ENCODE measurements at places on chromosomes 6 and 20.

GRCh38 chr6:33865478-33866077 is 61.8 kb upstream of the MLN start:
- no peak for DNase-seq

DNA sequence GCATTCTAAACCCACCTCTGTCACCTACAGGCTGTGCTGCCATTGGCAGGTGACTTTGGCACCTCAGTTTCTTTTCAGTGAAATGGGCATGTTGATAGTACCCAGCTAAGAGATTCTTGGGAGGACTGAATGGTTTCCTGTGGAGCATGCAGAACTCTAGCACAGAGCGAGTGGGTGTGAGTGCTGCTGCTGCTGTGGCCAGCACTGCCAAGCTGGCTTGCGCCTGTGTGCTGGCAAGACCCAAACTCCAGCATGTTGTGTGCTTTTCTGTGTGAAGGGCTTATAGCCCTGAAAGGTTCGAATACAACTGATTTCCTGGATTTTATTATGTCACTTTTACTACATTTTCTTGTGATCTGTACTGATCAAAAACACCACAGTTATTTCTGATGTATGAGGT is 78.1 kb upstream of the KIF25 start:
- DNase-seq = no peak

DNA sequence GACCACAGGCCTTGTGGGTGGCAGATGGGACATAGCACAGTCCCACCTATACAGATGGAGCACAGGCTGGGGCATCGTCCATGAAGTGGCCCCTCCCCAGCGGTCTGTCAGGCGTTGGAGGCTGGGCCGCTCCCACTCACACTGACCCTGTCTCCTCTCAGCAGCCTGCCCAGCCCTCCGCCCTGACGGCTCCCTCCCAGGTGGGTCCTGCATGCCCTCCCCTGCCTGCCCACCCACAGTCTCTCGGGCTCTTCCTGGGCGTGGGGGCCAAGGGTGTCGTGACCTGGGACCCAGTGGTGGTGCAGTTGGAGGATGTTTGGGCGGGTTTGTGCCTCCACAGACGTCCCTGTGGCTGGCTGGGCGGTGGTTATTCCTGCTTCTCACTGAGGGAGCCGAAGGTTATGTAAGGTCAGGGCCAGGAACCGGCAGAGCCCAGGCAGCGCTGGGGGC is 22.3 kb downstream of the COL20A1 start:
- DNase-seq = peak; percentile 12

- peak; percentile 6 for DNase-seq
These were observed 367.5 kb downstream of the GRIK2 start for GRCh38 chr6:101760843-101761621.

GRCh38 chr6:170038708-170039107 is 252.2 kb downstream of the DLL1 start:
- DNase-seq = no peak

DNA sequence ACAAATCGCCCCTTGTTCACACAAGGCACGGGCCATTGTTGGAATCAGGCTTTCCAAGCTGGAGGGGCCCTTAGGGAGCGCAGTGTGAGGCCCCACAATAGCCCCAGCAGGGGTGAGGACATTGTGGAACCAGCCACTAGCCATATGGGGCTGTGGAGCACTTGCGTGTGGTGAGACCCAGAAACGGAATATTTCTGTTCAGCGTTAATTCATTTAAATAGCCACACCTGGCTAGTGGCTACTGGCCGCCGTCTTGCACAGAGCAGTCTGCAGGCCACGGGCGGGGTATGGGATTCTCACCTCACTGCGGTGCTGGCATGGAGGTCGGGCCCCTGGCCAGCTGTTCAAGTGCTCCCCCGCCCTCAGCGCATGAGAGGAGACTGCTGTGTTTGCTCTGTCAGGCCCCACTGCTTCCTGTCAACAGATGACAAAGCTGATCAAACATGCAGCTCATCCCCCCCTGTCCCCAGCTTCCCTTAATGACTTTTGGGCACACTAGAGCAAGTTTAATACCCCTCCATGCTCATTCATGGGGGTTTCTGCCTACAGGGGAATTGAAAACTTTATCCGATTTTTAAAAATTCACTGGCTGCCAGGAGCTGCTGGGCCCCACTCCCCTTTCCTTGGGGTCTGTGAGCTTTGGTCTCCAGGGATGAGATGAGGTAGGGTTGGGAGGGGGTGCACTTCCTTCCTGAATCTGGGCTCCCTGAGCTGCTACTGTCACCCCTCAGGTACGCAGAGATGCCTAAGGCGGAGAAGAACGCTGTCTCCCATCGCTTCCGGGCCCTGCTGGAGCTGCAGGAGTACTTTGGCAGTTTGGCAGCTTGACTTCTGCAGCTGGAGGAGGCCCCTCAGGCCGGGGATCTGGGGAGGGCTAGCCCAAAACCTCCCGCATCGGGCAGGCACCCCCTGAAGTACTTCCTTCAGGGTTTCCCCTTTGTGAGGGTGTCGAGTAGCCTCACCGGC is 13.6 kb downstream of the ITPA start:
- peak; percentile 10 for DNase-seq

DNA sequence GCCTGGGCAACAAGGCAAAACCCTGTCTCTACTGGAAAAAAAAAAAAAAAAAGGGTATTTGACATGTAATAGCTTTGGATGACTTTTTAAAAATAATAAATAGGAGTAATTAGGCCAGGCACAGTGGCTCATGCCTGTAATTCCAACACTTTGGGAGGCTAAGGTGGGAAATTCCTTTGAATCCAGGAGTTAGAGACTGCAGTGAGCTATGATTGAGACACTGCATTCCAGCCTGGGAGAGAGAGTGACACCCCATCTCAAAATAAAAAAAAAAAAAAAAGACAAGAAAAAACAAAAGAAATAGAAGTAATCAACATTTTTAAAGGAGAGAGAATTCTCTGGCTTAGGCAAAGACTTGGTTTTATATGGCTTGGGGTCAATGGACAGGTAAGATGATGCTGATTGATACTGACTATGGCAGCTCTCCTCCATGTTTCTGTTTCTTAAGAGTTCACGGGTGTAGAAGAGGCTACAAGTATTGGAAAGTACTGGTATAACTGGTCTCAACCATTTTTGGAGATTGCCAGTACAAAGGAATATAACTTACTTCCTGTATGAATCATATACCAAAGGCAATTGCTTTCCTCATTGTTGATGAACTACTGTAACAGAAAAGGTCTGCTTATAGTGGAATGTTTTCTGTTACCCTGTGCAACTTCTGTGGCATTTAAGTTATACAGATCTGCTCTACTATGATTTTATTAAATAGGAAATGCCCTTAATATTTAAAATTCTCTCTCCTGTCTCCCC is 10.1 kb downstream of the MAP3K5 start:
- DNase-seq = no peak

DNA sequence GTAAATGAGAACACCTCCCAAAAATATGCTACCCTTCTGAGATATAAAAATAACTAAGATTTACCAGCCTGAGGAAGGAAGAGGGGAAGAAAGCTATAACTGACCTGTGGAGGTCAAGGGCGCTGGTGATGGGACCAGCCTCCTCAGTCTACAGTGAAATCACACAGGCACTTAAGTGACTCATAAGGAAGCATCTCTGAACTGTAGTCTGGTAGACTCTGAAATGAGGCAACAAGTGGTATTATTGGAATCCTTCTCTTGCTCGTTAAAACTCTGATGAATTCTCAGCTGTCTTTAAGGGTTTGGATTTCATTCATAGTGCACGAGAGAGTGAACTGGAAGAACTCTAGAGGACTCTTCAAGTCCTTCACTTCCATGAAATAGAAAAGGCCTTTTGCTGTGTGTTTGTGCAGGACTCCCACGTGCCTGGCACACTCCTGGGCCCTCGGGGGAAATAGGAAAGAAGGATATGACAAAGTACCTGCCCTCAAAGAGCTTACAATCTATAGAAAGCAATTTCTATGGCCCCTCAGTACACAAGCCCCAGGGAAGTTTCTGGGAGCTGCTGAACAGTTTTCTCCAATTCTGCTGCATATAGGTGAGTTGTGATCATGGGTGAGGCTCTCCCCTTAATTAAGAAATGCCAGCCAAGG is 231.8 kb upstream of the RREB1 start:
- no peak for DNase-seq

GRCh38 chr6:120557554-120557953 is 776.7 kb downstream of the TBC1D32 start:
- no peak for DNase-seq

DNA sequence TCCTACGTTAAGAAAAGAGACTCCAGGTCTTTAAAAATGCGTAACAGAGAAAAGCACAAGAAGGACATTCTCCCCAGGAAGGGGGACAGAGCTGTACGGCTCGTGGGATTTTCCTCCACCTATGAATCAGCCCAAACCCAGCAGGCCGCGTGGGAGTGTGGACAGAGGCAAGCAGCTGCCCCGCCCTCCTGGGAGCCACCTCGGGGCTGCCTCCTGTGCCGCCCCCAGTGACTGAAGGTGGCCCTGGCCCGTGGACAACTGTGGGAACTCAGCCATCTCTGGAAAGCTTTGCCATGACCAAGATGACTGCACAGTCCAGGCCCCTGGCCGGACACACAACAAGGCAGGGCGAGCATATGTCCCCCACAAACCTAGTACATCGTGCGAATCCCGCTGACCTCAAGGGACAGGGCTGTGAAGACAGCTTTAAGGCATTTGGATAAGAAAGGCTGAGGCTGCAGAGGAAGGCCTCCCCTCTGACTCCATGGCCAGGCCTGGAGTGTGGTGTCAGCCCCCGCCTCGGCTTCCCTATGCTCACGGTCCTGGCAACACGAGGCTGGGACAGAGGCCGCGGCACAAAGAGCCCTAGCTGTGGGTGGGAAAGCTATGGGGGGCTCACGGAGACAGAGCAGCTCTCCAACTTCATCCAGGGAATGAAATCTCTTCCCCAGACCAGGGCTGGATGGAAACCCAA is 26.9 kb downstream of the PXDC1 start:
- DNase-seq = no peak

DNA sequence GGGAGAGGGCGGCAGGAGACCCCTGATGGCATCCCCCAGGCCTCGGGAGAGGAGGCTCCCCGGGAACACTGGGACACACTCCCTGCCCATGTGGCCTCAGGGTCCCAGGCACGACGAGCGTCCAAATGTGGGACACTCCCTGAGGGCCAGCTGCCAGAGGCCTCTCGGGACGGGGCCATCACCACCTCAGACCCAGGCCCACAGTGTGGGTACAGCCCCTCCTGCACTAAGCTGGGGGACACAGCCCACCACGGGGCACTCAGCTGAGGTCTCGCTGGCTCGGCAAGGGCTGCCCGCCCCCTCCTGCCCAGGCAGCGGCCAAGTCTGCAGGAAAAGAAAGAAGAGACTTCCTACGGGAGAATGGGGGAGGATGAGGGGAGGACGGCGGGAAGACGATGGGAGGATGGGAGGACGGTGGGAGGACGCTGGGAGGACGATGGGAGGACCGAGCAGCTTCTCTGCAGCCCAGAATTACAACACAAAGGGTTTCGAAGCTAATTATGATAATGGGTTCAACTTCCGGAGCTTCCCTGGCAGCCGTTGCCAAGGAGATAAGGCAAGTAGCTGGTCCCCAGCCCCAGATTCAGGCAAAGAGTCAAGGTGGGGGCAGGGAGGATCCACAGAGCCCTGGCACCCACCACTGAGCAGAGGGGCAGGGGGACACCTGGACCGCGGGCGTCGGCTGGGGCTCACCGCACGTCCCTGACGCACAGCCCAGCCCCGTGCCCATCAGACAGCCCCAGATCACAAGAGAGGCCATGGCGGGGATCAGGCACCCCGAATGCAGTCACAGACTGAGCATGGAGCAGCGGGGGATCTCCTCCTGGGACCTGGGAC is 17.5 kb downstream of the KCNQ2 start:
- peak; percentile 82 for DNase-seq

- no peak for DNase-seq
These were observed 232.5 kb downstream of the FARS2 start for GRCh38 chr6:5493806-5494205.

- peak; percentile 38 for DNase-seq
These were observed 59.6 kb downstream of the ZNF831 start for GRCh38 chr20:59223182-59223601.

GRCh38 chr20:57628047-57628961 is 8.1 kb upstream of the ZBP1 start:
- peak; percentile 95 for DNase-seq

- no peak for DNase-seq
These were observed 200.9 kb downstream of the NFATC2 start for GRCh38 chr20:51341581-51341980.

DNA sequence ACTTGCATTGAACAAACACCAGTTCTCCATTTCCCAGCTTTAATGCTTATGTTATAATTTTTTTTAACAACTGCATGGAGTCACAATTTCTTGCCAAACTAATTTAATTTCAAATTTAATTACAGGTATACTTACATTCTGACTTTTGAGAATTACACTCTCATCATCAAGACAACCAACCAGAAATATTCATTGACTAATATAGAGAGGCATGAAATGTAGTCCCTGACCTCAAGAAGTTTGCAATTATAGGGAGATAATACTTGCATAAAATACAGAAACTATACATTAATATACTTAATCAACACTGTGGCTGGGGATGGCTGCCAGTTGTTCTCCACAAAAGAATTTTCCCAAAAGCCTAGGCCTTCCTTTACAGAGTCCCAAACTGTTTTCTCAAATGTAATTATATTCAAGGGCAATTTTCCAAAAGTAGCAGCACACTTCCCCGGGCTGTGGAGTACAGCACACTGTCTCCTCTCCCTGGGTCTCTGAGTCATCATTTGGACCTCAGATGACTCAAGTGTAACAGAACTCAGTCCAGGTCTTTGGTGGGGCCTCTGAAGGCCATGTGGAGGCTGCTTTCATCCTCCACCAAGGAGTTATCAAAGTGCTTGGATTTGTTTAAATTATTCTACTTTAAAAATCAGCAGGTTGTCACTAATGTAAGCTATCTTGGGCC is 114.1 kb downstream of the KIF16B start:
- peak; percentile 14 for DNase-seq

GRCh38 chr6:148794797-148795196 is 48.0 kb downstream of the UST start:
- no peak for DNase-seq

DNA sequence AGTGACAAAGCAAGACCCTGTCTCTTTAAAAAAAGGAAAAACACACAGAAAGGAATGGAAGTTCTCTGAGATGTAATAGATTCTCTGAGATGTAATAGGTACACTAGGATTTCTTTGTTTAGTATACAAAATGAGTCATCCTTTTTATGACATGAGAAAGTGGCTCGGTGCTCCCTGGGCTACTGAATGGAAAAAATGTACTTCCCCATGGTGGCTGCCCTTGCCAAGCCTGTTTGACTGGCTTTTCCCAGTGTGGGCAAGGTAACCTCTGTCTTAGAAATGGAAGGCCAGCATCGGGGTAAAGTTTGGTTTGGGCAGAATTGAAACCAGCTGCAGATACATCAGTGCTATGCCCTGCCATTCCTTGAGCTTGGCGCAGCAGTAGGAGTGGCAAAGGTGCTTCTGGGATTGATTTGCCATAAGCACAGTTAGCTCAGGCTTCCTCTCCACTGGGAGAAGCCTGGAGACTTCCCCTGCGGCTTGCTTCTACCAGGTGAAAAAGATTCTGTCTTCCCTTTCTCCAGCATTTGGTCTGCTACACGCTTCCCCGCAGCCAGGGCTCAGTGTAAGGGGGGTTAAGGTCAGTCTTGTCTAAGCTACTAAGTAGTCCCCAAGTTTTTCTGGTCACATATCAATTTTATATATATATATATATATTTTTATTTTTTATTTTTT is 24.5 kb downstream of the ARFGEF2 start:
- DNase-seq = no peak
